B cell (primary cell): ENCODE measurements at places on chromosomes 6 and 20. TPM values are rescaled to one million over a fixed set of nuclear protein-coding genes. Genes with fewer than 3 reads are reported as not detected.

Gene FOXC1
- total RNA-seq: 0.39 and 0.52 TPM in 2 replicates

Gene HLA-DRB1
- total RNA-seq: 559 and 584 TPM in 2 replicates

Gene RNF39
- total RNA-seq: not detected in 2 replicates

Gene PRPF6
- 79.7 and 82.9 TPM in 2 replicates for total RNA-seq

Gene SLC35D3
- not detected in 2 replicates for total RNA-seq

Gene ZC3H12D
- 190 and 215 TPM in 2 replicates for total RNA-seq

Gene RAMACL
- total RNA-seq: 2.7 and 3.3 TPM in 2 replicates

Gene SLC22A16
- total RNA-seq: not detected in 2 replicates

Gene FBXO5
- 14.1 and 14.6 TPM in 2 replicates for total RNA-seq

Gene ANKRD6
- 10.5 and 15.0 TPM in 2 replicates for total RNA-seq

Gene NFKBIL1
- 17.8 and 18.4 TPM in 2 replicates for total RNA-seq

Gene IMPG1
- total RNA-seq: not detected in 2 replicates

Gene ID4
- not detected in 2 replicates for total RNA-seq

Gene RIPOR3
- 0.27 TPM in 1 of 2 replicates, not detected in the other for total RNA-seq

Gene FAM184A
- total RNA-seq: 0.27 and 0.54 TPM in 2 replicates

Gene MRPS10
- total RNA-seq: 26.4 and 28.6 TPM in 2 replicates

Gene MUC22
- not detected in 2 replicates for total RNA-seq

Gene NKX2-2
- not detected in 2 replicates for total RNA-seq

Gene PHACTR1
- 121 and 129 TPM in 2 replicates for total RNA-seq

Gene SLC35F1
- not detected in 2 replicates for total RNA-seq

Gene AURKA
- total RNA-seq: 3.6 and 3.9 TPM in 2 replicates

Gene COX4I2
- not detected in 2 replicates for total RNA-seq

Gene YIPF3
- total RNA-seq: 82.1 and 92.6 TPM in 2 replicates

Gene NOL4L
- 6.5 and 7.6 TPM in 2 replicates for total RNA-seq

Gene SNAP25
- total RNA-seq: not detected in 2 replicates

Gene C6orf52
- 1.2 TPM in 1 of 2 replicates, not detected in the other for total RNA-seq

Gene SIRPB1
- total RNA-seq: 1.3 and 1.7 TPM in 2 replicates

Gene ELOVL5
- total RNA-seq: 128 and 134 TPM in 2 replicates

Gene VARS2
- total RNA-seq: 41.0 and 41.6 TPM in 2 replicates

Gene CD93
- 0.10 and 0.12 TPM in 2 replicates for total RNA-seq

Gene CST2
- not detected in 2 replicates for total RNA-seq

Gene OR12D3
- not detected in 2 replicates for total RNA-seq

Gene FAXC
- not detected in 2 replicates for total RNA-seq

Gene KCNK15
- 0.17 TPM in 1 of 2 replicates, not detected in the other for total RNA-seq

Gene WFDC10B
- total RNA-seq: not detected in 2 replicates

Gene PMEPA1
- total RNA-seq: 37.4 and 38.7 TPM in 2 replicates

Gene DEF6
- 105 and 116 TPM in 2 replicates for total RNA-seq

Gene LST1
- total RNA-seq: 7.4 and 9.5 TPM in 2 replicates

Gene BYSL
- total RNA-seq: 10.5 and 11.1 TPM in 2 replicates

Gene HEBP2
- 35.1 and 40.7 TPM in 2 replicates for total RNA-seq

Gene ZNF831
- total RNA-seq: 10.5 and 14.1 TPM in 2 replicates

Gene ERVFRD-1
- not detected in 2 replicates for total RNA-seq

Gene FBXL4
- total RNA-seq: 22.0 and 22.5 TPM in 2 replicates
